Choroid plexus epithelial cell (primary cell): ENCODE measurements at places on chromosomes 6 and 20.
A peak's percentile ranks its signal among the peaks of the same experiment; 100 is the strongest.

DNA sequence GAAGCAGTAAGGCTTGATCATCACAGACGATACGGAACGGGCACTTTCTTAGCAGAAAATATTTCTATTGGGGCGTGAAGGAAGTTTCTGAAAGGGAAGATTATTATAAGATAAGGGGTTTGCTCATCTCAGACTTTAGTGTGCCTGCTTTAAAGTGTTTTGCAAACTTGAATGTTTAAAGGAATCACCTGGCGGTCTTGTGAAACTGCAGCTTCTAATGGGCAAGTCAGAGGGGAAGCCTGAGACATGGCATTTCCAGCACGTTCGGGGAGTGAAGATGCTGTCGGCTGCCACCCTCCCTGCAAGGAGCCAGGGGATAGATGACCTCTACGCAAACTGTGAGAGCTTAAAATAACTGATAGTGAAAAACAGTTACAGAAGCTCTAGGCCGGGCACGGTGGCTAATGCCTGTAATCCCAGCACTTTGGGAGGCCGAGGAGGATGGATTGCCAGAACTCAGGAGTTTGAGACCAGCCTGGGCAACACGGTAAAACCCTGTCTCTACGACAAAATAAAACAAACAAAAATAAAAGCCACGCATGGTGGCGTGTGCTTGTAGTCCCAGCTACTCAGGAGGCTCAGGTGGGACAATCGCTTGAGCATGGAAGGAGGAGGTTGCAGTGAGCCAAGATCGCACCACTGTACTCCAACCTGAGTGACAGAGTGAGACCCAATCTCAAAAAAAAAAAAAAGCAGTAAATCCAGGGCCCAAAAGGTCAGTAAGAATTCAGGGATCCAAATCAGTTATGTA, 2.3 kb upstream of the KIF16B start:
- no peak for DNase-seq

DNA sequence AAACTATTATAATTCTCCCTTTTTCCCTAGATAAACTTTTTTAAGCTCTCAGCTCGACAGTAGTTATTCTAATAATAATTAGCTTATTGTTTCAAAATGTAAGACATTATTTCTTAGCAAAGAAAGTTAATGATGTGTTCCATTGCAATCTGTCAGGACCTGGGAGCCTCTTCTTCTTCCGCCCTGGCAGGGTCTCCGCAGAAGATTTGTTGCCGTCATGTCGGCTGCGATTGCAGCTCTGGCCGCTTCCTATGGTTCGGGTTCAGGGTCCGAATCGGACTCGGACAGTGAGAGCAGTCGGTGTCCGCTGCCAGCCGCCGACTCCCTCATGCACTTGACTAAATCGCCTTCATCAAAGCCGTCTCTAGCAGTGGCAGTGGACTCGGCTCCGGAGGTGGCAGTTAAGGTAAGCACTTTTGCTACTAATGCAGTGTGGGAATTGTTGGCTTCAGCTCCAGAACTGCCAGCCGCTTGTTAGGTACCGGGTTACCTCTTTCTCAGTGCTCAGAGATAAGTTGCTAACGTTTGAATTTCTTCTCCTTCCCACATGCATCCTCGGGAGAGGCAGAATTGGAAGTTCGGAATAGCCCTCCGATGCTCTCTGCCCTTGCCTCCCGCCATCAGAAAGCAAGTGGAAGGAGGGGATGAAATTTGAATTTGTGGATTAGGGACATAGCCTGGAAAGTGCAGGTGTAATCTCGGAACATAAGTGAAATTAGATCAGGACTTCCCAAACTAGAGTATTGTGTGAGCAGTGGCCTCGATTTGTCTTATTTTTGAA, at the start of gene CDC40:
TSS of gene CDC40 (plus strand) at position 200 of the 781 bp plus-strand sequence. CDS start at position 218, 18 bp downstream.
- no peak for DNase-seq

DNA sequence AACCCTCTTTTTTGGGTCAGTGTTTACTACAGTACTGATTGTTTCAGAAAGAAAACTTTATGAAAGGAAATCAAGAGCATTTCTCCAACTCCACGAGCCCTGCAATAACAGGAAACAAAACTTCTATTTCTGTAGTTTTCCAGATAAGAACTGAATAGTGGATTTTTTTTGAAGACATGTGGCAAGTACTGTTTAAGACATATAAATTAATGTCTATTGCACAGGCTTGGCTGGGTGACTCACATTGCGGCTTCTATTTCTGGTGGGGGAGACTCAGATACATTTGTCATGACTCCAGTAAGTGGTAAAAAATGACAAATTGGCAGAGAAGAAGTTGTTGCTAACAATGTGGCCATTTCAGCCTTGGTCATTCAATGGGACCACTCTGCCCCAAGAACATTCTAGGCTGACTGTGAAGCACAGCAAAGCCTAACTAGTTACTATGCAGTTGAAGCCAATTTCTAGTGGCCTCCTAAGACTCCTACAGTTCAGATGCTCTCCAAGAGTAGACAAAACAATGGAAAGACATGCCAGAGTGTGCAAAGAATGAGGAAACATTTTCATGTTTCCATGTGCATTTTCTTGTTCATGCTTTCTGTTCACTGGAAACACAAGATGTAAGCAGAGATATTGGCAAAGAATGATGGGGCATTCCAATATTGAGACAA, 200.9 kb downstream of the EDN1 start:
- DNase-seq = peak; percentile 69

DNA sequence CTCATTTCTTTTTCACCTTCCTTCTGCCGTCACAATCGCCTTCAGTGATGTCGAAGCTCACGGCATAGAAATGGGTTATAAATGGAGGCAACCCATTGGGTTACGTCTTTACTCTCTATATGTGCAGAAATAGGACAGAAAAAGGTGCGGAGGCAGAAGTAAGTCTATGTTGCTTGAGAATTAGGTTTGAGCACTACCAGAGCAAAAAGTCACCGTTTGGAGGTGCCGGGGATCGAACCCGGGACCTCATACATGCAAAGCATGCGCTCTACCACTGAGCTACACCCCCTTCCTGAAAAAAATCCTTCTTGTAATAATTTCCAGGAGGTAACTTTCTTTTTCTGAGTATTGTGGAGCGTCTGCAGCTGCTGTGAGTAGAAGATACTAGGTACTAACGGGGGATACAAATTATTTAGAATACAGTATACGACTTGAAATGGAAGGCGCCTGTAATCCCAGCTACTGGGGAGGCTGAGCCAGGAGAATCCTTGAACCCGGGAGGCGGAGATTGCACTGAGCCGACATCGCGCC, 134.2 kb downstream of the TRIM27 start:
- DNase-seq = peak; percentile 66

GRCh38 chr6:168658059-168658458, 217.1 kb downstream of the SMOC2 start:
- DNase-seq = no peak

GRCh38 chr6:139608466-139609261, 234.2 kb upstream of the CITED2 start:
- peak; percentile 46 for DNase-seq

DNA sequence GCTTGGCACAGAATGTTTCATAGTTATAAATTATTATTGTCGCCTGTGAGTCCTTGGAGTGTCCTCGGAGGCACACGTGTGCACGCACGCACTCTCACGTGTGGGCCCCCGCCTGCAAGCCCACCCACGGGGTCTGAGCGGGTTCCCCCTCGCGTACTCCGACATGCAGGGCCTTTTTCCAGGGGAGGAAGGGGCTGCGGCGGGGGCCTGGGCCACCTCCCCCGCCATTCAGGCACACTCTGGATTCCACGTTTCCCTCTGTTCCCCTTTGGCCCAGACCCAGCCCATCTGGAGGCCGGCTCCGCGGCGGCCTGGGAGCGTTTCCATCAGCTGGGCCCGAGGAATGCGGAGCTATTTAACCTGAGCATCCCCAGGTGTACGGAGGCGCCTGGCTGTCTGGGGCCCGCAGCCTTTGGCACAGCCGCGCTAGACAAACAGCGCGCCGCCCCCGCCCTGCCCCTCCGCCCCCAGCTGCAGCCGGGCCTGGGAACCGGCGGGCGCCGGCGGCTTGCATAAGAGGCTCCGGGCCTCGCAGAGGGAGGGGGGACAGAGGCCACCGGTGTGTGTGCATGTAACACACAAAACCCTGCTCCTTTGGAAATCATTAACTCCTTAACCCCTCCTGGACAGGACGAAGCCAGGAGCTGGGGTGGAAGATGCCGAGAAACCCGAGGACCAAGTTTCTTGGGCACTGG, 3.3 kb downstream of the ID1 start:
- DNase-seq = peak; percentile 78

- DNase-seq = no peak
Observed at GRCh38 chr6:169161572-169162167, 92.0 kb downstream of the THBS2 start.

- DNase-seq = no peak
Observed at GRCh38 chr20:38342713-38343310, 3.5 kb upstream of the LBP start.

GRCh38 chr6:2841264-2842138, at the start of gene SERPINB1:
Gene SERPINB1, minus strand, starts transcription at chr6:2841863. Its CDS starts 1,277 bp downstream, at chr6:2840586.
- DNase-seq = peak; percentile 98

DNA sequence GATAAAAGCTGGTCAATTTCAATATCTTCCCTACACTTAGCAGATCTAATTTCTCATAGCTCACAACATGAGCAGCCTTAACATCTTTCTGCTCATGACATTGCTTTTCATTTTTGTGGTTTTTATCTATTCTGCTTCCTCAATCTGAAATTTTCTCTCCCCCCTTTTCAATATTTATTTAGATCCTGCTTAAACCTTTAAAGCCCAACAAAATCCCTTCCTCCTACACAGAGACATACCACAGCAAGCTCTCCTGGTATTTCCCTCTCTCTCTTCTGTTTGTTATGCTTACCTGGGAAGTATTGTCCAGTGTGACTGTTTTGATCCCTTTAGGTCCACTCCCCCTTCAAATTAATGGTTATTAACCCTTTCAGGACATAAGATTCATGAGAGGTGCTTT, 582.5 kb downstream of the RFPL4B start:
- peak; percentile 26 for DNase-seq

GRCh38 chr6:3159805-3160781, 2.7 kb upstream of the TUBB2A start:
- DNase-seq = no peak

DNA sequence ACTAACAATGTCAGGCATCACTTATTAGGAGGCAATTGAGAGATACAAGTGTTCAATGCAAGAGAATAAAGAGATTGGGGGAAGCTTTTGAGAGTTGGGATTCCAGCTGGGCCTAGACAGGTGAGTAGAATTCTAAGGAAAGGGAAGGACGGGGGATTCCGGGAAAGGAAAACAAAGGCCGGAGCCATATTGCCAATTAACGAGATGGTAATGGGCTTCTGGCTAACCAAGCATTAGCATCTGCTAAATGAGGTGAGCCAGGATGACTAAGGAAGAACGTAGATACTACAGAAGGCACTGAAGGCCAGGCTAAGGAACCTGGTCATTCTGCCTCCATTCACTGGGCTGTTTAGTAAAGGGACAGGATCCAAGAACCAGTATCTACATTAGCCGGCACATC, 10.5 kb downstream of the FYN start:
- DNase-seq = no peak

GRCh38 chr6:89952686-89953085, 58.4 kb downstream of the GJA10 start:
- DNase-seq = peak; percentile 76

DNA sequence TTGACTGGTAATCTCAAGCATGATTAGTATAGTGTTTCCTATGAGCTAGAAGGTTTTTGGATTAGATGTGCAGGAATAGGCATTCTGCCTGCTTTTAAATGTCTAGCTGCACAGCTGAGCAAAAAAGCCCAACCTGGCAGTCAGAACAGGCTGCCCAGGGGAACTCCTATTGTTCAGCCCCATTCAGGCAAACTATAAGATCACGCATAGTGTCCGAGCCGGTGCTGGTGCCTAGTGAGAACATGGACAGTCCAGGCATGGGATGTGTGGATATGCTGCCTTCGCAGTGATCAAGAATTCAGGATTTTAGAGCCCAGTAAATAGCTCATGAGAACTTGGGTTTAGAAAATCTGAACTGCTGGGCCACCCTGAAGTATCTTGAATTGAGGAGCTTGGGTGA, 348.8 kb downstream of the UTRN start:
- no peak for DNase-seq

- peak; percentile 68 for DNase-seq
Observed at GRCh38 chr6:36933102-36933501, 21.4 kb upstream of the PI16 start.

DNA sequence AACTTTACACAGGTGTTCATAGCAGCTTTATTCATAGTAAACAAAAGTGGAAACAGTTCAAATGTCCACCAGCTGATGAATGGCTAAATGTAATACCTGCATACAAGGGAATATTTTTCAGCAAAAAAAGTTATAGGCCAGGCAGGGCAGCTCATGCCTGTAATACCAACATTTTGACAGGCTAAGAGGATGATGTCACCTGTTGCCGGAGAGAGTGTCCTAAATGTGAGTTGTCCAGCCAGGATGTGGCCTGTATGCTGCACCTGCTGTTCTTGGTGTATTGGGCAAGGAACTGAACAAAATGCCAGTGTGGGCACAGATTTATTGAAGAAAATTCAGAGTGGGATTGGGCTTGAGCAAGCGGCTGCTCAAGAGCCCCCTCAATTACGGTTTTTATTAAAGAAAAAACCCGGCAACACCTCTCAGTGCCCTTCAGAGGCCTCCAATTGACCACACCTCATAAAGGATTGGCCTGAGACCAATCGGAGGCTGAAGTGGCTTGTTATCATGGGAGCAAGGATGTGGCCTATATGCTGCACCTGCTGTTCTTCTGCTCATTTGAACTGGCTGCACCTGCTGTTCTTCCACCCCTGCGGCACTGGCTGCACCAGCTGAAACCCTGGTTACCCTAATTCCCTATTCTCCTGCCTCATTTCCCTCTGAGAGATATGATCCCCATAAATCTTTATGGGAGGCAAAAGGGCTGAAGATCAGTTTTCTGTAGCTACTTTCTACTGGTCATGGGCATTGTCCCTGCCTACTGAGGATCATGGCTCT, 164.3 kb upstream of the PROKR2 start:
- DNase-seq = peak; percentile 7
